ENCODE measurements at places on chromosomes 4 and X.

DNA sequence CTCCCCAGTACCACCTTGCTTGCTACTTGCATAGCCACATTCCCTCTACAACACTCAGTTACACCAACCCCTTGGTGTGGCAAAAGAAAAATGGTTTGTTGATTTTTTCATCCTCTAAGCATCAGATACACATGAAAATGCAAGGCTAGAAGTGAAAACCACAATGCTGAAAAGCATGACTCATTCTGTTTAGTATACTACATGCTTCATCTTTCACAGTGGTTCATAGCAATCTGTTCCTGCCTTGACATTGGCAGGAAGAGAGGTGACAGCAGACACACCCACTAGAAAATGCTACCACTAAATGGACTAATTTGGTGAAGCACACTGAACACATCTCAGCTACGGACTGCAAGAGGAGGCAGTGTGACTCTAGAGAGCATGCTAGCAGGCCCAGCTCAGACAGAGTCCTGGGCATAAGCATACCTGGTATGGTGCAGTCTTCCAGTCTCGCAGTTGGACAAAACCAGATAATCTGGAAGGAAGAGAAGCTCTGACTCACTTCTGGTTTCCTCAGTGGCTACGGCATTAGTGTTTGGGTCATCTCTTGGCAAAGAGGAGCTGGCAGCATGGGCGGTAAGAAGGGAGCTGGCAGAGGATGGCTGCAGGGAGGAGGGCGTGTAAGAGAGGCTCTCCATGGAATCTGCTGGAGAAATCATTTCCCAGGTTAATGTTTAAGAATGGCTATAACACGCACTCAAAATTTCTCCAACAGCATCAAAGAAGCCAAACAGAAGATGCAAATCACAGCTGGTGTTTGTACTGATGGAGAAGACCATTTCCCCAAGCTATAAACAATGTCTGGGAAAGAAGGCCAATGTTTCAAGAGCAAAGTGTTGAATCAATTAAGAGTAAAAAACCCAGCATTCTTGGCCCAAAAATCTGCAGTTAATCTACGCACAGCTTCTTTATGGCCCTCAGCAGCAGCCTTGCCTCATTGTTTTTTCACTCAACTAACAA lies 37.8 kb downstream of the GAB3 start:
- no peak for DNase-seq

GRCh38 chr4:38768968-38769394 lies 13.8 kb downstream of the TLR10 start:
- no peak for DNase-seq

DNA sequence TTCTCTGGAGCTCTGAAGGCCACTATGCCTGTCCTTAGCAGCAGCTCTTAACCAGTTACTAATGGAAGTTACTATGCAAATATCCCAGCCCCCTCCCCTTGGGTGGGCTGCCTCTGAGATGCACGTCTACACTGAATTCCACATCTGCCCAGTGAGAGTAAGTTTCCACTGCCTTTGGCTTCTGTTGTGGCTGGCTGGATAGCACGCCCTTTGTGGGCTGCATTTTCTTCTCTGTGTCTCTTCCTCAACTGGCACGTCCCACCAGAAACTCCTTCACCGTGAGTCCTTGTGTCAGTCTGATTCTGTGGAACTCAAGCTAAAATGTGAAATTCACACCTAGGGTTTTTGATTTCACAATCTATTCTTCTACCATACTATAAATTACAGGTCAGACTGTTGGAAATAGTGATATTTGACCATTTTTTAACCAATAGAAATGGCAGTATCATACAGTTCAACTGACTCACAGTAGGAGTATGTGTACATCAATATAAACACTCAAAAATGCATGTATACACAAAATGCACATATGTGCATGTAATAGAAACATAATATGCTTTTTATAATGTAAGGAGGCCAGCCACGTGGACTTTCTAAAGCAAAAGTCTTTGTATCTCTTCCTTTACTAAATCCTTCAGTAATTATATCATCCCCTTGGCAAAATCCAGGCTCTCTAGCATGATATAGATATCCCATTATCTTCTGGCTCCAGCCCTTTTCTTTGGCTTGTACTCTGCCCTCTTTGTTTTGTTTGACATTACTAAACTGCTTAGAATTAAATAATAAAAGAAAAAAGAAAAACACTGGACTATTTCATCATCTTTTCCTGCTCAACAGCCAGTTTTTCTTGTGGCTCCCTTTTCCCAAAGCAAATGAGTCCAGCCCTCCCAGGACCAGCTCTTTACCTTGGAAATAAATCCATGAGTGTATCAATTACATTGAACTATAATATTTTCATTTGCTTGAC lies 33.2 kb upstream of the LDB2 start:
- DNase-seq, result no peak

DNA sequence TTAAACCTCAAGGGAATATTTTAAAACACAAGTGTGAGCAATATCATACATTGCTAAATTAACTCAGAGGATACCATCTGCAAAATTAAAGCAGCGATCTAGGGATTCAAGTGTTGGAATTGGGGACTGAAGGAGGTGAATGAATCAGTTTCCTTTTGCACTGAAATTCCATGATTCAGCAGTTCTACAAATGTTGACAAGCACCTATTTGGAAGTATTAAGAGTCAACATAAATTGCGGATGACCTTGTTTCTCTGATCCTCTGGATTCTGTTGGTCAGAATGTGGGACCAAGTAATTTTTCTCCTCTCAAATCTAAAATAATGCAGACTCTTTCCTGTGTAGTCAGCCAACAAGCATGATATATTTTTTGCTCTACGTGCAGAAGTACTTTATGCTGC lies 78.8 kb downstream of the LDB2 start:
- DNase-seq, result no peak

DNA sequence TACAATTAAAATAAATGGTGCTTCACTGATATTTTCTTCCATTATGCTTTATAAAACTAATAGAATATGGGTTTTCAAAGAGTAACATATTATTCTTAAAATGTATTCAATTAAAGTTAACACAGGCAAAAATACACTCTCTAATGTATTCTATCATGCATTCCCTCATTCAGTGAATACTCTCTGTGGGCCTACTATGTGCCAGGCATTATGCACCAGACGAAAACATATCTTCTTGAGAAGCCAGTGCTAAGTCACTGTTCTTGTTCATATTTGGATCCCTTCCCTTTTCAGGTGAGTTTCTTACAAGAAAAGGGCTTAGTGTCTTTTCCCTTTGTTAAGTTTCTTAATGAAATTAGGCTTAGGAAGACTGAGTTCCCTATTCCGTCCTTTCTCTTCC lies 58.1 kb downstream of the NAF1 start:
- DNase-seq, result no peak

DNA sequence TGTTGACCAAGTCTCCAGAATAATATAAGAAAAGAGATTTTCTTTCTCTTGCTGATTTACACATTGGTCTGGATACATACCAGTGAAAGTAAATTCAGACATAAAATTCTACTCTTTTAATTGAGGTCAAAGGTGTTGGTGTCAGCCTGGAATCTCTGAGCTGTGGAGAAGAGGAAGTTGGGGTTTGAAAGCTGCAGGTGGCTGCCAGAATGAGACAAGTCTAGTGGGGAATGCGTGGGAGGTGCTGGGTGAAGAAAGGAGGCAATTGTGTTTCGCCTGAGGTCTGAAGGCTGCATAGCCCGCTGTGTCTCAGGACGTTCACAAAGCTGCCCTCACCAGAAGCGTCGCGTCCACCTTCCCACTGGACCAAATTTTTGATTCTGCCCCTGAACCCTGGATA lies 31.2 kb downstream of the PHEX start:
- no peak for DNase-seq

DNA sequence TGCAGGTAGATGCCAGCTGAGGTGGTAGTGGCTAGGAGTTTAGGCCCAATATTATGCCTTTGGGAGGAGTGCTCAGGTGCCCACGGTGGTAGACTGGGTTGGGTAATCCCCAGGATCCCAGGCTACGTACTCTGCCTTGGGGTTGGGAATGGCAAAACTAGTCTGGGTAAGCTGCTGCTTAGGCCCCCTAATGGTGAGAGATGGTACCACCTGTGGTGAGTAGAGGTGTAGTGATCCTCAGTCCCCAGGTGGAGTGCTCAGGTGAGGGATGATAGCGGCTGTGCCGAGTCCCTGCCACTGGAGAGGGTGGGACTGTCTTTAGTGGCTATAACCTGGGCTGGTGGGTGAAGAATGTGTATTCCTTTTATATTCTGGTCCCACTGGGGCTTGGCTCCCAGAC lies 75.2 kb downstream of the IL1RAPL2 start:
- DNase-seq, result no peak

DNA sequence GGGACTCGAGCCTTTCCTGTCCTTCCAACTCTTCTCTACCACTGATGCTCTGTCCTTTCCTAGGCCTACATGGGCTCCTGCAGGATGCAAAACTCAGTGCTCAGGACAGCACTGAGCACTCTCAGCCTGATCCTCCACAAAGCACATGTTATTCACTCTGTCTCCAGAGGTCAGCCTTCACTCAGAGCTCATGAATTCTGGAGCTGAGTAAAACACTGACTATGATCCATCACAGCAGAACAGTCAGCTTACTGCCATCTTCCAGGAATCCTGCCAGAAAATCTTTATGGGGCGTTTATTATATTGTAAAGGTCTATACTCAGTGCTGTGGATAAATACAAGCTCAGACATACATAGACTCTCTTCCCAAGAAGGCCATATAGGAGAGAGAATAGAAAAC lies 121.5 kb upstream of the CPEB2 start:
- DNase-seq, result no peak

GRCh38 chr4:8215001-8215427 lies 15.9 kb downstream of the SH3TC1 start:
- DNase-seq, result no peak

DNA sequence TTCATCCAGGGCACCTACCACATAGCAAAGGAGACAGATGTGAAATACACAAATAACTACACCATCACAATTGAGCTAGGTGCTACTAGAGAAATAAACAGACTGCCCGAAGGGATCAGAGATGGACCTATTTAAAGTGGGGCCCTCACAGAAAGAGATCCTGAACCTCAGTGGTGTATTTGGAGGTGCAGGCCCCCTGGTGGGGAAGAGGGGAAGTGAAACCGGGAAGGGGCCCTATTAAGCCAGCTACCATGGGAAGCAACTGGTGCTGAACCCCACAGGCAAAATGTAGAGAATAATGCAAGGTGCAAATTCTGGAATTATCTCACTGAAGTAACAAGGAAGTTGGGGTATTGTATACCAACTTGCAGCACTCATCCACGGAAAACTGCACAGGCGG lies 78.6 kb upstream of the FAM9A start:
- DNase-seq, result peak; percentile 2

DNA sequence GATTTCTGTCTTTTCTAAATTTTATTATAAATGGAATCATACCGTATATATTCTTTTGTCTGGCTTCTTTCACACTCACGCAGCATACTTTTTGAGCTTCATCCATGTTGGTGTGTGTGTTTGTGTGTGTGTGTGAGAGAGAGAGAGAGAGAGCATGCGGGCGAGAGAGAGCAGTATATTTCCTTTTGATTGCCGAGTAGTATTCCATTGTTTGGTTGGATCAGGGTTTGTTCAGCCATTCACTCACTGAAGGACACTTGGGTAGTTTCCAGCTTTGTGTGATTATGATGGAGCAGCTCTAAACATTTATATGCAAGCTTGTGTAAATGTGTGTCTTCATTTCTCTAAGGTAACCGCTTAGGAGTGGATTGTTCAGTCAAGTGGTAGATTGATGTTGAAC lies 3.1 kb upstream of the L1CAM start:
- no peak for DNase-seq

- no peak for DNase-seq
Measured at GRCh38 chrX:120446498-120446897, 22.6 kb downstream of the LAMP2 start.

DNA sequence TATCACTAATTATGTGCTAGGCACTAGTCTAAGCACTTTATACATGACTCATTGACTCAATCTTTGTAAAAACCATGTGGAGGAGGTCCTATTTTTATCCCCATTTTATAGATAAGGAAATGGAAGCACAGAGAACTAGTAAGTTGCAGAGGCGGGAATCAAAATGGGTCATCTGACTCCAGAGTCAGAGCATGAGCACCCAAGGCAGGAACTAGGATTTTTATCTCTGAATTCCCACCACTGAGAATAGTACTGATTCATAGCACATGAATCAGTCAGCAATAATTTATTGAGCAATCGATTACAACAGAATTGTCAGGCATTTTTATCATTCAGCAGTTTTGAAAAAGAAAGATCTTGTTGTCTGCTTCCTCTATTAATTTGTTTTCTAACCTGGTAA lies 19.3 kb downstream of the SCARB2 start:
- no peak for DNase-seq

GRCh38 chr4:28772066-28772465 lies 1911.4 kb downstream of the STIM2 start:
- DNase-seq, result no peak

GRCh38 chrX:147800663-147801062 lies 111.1 kb upstream of the FMR1 start:
- no peak for DNase-seq

DNA sequence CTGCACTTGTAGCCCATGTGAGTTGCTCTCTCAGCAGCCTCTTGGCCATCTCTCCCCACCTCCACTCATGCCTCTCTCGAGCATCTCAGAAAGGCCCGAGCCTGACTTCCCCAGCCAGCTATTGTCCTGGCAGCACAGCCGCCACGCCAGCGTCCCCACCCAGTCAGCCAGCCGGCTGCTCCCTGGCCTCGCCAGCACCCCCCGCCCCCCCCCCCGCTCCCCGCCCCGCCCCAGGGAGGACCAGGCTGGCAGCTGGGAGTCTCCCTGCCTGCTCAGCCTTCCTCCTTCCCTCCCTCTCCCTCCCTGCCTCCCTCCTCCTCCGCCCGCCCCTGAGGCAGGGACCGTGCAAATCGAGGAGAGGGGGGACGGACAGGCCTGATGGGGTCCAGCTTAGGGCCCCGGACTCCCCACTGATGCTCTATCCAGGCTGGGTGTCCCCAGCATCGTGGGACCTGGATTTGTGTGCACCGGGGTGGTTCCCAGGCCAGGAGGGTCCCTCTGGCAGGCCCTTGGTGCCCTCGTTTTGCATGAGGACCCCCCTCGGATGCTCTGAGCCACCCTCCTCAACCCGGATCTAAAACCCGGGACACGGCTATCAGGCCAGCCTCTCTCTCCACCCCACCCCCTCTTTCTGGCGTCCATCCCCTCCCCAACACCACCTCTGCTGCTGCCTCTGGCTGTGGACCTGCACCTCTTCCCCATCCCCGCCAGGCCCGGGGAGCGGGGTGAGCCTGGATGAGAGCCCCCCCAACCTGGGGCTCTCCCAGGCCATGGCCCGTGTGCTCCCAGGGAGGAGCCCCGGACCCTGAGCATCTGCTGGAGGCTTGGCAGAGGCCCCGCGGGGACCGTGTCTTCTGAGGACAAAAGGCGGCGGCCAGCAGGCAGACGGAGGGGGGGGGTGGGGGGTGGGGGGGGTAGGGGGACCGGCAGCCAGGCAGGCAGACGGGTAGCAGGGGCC lies at the start of gene GPR173:
GPR173 (plus strand) TSS at position 621 of the 958 bp plus-strand sequence. CDS start 27,833 bp downstream, outside the sequence.
- DNase-seq, result no peak

All from activated CD4-positive, alpha-beta T cell treated with anti-CD3 and anti-CD28 coated beads, Interleukin-2, amount 50 U/mL, for 1 hour (primary cell).